ENCODE measurements at places on chromosomes 1 and 21.

DNA sequence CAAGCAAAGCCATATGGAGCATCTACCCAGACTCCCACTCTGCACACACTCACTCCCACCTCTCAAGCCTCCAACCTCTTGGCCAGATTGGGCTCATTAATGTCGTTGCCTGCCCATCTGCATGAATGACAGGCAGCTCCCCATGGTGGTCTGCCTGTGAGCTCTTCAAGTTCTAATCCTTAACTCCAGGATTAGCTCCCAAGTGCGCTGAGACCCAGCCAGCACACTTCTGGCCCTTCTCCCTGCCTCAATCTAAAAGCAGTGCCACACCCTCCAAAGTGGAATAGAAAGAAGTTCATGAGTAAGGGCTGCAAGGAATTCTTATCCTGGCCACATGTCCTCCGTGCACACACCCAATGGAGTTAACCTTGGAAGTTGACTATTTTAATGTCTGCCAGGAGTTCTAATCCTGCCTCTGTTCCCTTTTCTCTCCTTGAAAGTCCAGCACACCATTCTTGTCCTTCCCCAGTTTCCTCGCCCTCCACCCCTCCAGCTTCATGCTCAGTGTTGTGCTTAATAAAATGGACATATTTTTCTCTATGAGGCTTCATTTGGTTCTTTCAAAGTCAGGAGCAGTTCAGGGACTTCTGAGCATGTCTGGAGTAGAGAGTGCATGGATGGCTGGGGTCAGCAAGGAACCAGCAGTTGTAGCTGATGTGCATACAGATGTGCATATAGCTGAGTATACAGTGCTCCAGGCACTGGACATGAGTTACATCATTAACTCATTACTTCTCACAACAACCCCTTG is 30.1 kb downstream of the CAMK1G start:
- DNase-seq: no peak

GRCh38 chr1:246367041-246367440 is 140.0 kb downstream of the SMYD3 start:
- DNase-seq: no peak

- DNase-seq: no peak
Observed at GRCh38 chr1:227890451-227891222, 57.1 kb downstream of the WNT9A start.

- DNase-seq: no peak
Observed at GRCh38 chr21:44589094-44589493, 3.2 kb downstream of the KRTAP10-6 start.

GRCh38 chr1:24412408-24412807 is 1.2 kb downstream of the STPG1 start:
- no peak for DNase-seq

DNA sequence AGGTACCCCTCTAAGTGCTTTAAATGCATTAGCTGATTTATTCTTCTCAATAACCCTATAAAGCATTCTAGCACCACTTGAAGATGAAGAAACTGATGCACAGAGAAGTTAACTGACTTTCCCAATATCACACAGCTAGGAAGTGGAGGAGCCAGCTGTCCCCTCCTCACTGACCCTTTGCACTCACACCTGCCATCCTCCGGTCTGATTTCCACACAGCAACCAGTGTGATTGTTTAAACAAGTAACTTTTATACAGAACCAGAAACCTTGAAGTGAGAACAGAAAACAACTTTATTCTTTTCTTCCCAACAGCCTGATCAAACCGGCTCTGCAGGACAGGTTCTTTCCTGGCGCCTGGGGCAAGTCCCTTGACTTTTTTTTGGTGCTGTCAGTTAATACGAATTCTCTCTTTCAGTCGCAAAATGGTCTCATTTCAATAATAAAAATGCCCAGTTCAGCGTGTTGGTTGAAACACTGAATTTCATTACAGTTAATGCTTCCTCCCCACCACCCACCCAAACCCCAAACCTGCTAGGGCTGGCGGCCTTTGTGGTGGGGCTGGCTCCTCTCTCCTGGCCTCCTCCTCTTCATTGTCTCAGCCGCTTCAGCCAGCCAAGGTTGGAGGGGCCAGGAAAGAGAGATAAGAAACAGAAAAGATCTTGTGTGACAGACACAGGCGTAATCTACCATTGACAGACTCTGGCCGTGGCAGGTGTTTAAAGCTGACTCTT is 26.4 kb upstream of the EEIG2 start:
- no peak for DNase-seq
